Stimulated activated naive CD8-positive, alpha-beta T cell treated with anti-CD3 and anti-CD28 coated beads, Interleukin-15, amount 100 ng/mL, for 72 hours (primary cell): ENCODE measurements at places on chromosomes 7 and 10.

- no peak for DNase-seq
These were observed 38.4 kb downstream of the ALDH18A1 start for GRCh38 chr10:95618101-95618500.

- no peak for DNase-seq
These were observed 5.8 kb downstream of the CNPY1 start for GRCh38 chr7:155540553-155540952.

GRCh38 chr10:125448596-125448995 lies 234.4 kb downstream of the TEX36 start:
- DNase-seq, result no peak

- no peak for DNase-seq
These were observed 226.2 kb upstream of the IMMP2L start for GRCh38 chr7:111788286-111789047.
